ENCODE measurements at places on chromosomes 5 and 9.
A peak's percentile ranks its signal among the peaks of the same experiment; 100 is the strongest.

- DNase-seq, result no peak
Observed at GRCh38 chr9:93065135-93065720, 6.7 kb downstream of the SUSD3 start.

DNA sequence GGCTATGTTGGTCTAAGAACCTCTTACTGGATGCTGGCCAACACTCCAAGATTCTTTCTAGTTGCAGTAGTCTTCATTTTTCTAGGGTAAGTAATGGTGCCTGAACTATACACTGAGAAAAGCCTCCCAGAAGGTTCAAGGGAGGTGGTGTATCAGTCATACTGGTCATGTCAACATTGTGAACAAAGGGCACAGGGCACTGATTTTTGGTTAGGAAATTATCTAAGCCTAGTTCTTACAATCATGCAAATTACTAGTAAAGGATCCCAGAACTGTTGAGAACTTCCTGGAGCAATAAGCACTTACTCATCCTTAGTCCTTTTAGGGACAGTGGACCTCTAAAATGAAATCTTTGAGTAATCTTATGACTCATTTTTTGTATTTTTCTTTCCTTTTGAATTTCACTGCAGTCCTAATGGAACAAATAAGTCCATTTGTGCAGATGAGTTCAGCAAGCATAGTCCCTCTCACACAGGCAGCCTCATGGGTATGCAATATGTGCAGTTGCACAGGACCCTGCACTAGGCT lies 21.1 kb upstream of the CDC42SE2 start:
- peak; percentile 95 for DNase-seq

GRCh38 chr5:61277781-61278180 lies 54.3 kb upstream of the ZSWIM6 start:
- DNase-seq, result no peak

DNA sequence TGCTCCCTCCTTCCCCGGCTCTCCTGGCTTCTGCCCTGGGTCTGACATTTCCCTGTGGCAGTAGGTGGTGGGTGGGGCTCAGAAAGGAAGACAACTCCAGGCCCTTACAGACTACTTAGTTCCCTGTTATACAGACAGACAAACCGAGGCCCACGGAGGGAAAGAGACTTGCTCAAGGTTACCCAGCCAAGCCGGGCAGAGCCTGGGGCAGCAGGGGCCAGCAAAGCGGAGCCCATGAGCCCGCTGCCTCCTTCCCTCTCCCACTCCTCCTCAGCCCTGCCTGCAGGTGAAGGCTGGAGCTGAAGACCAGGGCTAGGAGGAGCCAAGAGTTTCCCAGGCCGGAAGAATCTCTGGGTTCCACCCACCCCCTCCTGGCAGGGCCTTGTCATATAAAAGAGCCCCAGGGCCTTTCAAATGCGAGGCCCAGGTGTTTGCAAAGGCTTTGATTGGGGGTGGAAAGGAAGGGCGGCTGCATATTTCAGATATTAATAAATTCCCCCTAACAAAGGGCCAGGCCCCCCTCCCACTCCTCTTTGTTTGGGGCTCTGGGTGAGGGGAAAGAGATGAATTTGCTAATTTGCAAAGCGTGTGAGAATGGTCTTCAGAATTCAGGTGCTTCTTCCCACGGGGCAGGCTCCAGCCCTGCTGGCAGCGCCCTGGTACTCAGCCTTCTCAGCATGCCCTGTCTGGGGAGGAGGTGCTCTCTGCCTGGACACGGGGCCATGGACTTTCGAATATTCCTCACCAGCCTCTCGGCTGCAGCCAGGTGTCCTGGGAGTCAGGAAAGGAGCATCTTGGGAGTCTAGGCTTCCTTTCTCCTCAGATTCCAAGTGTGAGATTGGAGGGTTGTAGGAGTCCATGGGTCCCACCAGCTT lies 21.5 kb downstream of the SLC6A7 start:
- DNase-seq, result no peak

GRCh38 chr5:150335778-150336177 lies 21.7 kb upstream of the TCOF1 start:
- no peak for DNase-seq

DNA sequence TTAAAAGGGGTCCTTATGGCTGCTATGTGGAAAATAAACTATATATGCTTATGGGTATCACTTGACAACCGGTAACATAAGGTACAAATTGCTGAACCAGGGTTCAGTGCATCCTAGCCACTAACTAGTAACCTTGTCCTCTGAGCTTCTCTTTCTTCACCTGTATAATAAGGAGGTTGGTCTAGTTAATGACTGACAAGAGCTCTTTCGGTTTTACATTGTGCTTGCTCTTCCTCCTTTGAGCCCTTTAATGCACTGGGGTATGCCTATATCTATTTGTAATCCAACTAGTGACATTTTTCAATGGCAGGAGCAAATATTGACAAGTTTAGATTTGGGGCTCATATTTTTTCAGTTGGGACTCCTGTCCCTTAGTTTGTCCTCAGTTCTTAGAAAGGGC lies 66.1 kb downstream of the NPR3 start:
- no peak for DNase-seq

GRCh38 chr9:87868635-87869034 lies 14.0 kb upstream of the SPATA31E1 start:
- no peak for DNase-seq

DNA sequence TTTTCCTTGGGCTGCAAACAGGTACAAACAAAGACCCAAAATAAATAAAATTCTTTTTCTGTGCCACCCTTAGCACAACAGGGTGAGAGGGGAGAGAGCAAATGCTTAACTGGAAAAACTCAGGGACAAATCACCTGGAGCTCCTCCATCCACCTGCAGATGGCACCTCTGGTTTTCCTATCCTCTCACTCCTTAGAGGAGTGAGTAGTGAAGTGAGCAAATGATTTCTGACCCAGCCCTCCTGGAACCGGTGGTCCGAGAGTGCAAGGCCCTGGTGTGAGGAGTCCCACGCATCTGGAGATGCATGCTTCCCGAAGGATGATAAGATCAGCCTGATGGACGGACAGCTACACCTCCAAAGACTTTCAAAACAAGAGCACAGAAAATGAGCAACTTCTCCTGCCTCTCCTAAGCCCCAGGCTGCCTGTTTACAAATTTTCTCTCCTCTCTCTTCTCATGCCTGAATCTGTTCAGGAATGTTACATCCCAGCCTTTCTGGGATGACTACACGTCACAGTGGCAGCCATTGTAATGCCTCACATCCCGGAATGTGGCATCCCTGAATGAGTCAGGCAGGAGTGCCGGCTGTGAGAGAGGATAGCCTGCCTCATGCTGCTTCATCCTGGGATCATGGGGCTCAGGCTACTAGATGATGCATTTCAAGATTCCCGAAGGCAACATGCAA lies 86.4 kb downstream of the ADRB2 start:
- DNase-seq, result peak; percentile 99
